Effector memory CD8-positive, alpha-beta T cell (primary cell): ENCODE measurements at places on chromosomes 2 and 18.

GRCh38 chr2:219726916-219727315 lies 99.5 kb downstream of the SLC4A3 start:
- no peak for DNase-seq

GRCh38 chr18:944440-944839 lies 39.8 kb downstream of the ADCYAP1 start:
- no peak for DNase-seq

GRCh38 chr2:55061523-55062344 lies 11.5 kb upstream of the RTN4 start:
- no peak for DNase-seq

DNA sequence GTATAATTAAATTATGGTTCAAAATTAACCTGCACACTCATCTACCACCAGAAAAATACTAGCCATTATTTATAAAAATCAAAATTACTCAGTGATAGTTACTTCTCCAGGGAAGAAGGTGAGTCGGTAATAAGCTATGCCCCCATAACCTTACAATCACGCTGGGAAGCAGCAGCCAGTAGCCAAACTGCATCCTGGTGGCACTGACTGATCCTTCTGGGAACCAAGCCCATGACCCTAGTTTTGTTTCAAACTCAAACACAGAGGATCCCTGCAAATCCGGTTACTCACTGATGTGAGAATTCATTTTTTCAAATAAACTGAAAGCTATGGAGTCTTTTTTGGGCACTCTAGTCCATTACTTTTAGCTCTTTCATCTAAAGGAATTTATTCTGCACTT lies 88.2 kb upstream of the VWC2L start:
- no peak for DNase-seq

DNA sequence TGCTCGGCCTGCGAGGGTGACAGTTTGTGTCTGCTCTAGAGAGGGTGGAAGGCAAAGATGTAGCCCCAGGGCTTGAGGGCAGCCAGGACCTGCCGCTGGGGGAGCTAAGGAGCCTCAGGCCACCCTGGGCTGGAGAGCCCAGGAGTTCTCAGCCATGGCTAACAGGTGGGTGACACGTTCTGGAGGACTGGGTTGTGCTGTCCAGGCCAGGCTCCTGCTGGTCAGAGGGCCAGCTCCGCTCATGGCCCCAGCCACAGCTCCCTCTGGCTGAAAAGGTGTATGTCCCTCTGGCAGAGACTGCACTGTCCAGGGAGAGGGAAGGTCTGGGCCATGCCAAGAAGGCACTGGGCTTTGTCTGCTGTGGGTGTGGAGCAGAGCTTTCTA lies 19.2 kb downstream of the TMEM185B start:
- DNase-seq, result no peak
